ENCODE measurements at places on chromosomes 16 and 17.

DNA sequence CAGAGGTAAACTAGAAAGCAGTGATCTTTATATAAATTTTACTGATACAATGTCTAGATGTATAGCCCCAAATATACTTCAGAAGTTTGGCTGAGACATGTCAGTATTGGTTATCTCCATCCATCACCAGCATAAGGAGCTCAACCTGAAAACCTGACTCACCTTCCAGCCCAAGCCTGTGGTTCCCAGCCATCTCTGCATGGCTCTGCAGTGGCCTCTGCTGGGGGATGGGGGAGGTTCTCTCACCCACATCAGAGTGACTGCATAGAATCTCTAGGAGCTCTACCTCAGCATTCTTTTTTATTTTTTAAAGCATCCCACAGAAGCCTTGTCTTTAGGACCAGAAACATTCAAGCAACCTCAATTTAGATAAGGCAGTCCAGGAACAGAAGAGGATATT lies 27.3 kb downstream of the USP7 start:
- no peak for DNase-seq

DNA sequence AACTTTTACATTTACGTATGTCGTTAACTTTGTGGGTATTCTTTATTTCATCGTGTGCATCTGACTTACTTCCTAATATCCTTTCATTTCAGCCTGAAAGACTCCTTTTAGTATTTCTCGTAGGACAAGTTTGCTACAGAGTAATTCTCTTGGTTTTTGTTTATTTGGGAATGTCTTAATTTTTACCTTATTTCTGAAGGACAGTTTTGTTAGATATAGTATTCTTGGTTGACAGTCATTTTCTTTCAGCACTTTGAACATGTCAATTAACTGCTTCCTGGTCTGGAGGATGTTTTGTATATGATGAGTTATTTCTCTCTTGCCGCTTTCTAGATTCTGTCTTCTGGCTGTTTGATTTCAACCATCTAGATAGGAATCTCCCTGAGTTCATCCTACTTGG lies 109.2 kb upstream of the NACA2 start:
- DNase-seq: no peak

DNA sequence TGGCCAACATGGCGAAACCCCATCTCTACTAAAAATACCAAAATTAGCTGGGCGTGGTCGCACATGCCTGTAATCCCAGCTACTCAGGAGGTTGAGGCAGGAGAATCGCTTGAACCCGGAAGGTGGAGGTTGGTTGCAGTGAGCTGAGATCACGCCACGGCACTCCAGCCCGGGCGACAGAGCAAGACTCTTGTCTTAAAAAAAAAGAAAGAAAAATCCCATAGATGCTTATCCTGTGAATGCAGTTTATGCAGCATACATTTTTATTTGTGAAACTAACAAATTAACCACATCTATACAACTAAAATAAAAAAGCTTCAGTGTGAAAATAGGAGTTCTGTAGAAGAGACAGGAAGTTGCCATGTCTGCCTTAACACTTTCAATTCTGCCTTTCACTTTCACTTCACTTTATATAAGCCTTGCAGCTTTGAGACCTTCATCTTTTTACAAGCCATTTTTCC lies 7.1 kb downstream of the IGSF6 start:
- no peak for DNase-seq

DNA sequence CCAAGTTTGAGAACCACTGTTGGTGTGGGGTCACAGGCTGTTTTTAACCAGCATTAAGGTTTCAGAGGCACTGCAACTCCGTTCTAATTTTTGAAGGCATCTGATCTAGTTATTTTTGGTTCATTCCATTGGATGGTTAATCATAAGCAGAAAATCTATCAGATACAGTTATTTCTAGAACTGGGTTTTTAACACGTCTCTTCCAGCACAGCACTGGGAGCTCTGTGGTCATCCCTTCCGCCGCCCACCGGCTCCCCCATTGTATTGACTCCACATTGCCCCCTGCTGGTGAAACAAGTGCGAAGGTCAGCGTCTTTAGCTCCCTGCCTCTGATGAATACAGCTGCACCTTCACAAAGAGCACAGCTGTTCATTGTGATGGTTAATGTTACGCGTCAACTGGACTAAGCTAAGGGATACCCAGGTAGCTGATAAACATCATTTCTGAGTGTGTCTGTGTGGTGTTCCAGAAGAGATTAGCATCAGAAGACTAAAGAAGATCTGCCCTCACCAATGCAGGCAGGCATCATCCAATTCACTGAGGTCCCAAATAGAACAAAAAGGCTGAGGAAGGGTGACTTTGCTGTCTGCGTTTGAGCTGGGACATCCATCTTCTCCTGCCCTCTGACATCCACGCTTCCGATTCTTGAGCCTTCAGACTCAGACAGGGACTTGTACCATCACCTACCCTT lies 8.5 kb downstream of the CCL18 start:
- DNase-seq: no peak

GRCh38 chr16:21625026-21625425 lies 25.6 kb downstream of the METTL9 start:
- DNase-seq: no peak

- no peak for DNase-seq
Measured at GRCh38 chr17:51888816-51889215, 269.7 kb downstream of the CA10 start.

DNA sequence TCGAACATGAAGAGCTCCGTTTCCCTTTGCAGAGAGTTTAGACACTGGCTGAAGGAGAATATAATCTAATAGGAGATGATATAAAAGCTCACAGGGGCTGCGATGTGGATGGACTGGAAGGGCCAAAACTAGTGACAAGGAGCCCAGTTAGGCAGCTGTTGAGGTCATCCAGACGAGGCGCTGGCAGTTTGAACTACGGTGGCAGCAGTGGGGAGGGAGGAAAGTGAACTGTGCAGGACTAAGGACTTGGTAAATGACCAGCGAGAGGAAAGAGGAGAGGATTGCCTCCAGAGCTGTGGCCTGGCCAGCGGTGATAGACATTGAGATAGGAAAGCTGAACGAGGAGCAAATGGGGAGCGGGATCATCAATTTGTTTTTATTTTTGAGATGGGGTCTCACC lies 14.6 kb upstream of the YWHAE start:
- DNase-seq: no peak

DNA sequence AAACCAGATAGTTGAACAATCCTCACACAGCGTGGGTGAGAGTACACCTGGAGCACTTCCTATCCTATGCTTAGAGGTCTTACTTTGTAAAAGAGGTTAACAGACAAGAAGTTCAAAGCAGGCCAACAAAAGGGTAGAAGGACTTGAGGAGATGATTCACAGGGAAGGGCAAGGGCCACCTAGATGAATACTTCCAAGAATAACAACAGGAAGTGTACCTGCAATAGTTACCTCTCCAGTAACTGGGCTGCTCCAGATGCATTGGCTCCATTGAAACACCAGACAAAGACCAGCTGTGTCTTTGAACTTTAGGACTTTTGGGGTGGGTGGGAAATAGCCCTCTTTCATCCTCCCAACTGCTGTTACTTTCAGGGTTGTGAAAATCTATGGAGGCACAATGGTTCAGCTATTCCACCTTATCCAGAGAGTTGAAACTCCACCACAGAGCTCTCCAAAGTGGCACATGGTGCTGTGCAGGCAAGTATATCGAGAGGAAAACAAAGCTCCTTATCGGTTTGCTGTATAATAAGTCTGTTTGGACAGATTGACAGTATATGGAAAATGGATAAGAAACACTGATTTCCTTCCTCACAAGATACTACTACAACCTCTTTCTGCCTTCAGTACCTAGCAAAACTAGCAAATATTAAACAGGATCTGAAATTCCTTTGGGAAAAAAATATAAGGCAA lies 22.7 kb downstream of the RNF43 start:
- no peak for DNase-seq

- no peak for DNase-seq
Measured at GRCh38 chr16:69085032-69085695, 20.3 kb upstream of the HAS3 start.

GRCh38 chr16:85105475-85105874 lies 6.8 kb downstream of the CIBAR2 start:
- DNase-seq: no peak

DNA sequence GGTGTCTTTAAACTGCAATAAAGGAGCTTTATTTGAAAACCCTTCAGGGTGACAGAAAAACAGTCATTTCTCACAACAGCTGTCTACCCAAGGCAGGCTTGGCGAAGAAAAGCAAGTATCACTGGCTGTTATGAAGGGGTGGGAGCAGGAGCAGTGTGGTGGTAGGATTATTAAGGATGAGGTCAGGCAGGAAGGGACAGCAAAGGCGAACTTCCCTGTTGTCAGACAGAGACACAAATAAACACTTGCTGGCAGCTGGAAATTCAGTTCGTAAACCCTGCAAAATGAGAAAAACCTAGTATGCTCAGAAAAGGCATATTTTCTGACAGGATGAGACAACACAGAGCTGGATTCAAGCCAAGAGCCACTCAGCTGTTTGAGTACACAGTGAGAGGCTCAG lies 416.3 kb upstream of the CDH5 start:
- no peak for DNase-seq

DNA sequence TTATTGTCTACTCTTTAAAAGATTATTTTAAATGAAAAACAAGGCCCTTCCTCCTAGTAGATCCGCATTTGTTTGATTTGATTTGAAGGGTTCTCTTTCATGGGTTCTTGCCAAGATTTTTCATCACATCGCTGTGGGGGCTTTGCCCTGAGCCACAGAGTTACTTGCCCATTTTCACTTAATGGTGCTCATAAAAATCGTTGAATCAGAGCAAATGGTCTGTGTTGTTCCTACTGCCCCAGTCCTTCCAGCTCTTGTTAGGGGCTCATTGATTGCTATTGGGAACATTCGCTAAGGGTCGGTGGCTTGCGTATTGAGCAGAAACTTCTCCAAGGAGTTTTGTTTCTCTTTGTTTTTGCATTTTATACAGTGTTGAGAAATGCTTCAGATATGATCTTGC lies 1023.4 kb upstream of the CDH8 start:
- DNase-seq: peak; percentile 54

DNA sequence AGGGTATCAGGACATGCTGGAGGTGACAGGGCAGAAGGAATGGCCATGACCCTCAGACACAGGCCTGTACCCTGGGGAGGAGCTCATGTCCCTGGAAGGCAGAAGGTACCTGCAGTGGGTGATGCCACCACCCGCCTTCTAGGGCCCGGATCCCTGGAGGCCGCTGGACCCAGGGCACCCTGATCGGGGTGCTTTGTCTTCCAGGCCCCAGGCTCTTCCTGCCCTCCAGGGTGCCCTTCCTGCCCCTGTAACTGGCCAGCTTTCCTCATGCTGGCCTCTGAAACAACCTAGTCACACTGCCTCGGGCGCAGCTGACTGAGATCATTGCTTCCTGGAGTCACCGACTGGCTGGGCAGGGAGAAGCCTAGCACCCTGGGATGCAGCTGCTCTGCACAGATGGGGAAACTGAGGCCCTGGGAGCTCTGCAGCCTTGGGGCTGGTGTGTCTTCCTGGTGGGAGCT lies 5.8 kb downstream of the ADCY7 start:
- DNase-seq: no peak

DNA sequence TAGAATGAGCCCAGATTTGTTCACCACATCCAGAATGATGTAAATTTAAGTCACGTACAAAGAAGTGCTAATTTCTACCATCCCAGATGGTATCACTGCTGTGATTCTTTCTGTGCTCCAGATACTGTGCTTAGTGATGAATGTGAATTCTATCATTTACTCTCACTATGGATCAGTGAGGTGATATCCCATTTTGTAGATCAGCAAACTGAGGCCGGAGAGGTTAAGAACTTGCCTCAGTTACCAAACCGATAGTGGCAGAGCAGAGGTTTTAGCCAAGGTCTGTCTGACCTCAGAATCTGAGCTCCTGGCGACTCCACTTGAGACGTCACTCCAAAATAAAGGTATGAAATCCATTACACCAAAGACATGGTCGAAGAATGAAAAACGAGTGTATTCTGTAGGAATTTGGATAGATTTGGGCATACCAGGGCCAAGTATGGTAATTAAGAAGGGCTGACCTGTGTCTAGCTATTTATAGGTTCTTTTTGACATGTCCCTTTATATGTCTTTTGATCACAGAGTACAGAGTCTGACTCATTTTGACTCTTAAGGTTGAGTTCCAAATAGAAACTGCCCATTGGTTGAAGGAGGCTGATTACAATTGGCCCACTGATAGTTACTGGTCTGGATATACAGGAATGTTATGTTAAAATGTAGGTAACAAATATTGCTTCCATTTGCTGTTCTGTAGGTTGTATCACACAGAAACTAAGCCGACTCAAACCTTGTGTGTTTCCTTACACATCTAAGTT lies 10.0 kb downstream of the MAP2K6 start:
- DNase-seq: no peak

DNA sequence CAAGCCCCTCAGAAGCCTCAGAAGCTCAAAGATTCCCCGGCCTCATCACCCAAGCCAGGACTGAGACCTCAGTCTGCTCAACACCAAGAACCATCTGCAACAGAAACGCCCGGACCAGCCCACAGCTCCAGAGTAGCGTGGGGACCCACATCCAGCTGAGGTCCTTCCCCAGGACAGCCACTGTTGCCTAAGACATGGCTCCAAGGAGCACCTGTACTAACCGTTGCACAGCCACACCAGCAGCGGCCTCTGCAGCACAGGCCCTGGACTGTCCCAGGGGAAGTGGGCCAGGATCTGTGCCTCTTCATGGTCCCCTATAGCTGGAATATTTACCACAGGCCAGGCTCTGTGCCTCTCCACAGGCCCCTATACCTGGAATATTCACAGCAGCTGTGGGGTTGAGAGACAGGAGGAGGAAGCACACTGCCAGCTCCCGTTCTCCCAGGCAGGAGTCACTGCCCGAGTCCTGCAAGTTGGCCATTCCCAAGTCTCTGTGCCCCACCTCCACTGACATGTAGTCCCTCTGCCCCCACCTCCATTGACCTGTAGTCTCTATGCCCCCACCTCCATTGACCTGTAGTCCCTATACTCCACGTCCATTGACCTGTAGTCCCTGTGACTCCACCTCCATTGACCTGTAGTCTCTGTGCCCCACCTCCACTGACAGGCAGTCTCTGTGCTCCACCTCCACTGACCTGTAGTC lies 38.5 kb downstream of the RPH3AL start:
- no peak for DNase-seq

- DNase-seq: no peak
Measured at GRCh38 chr17:78670850-78671725, 93.9 kb upstream of the DNAH17 start.

DNA sequence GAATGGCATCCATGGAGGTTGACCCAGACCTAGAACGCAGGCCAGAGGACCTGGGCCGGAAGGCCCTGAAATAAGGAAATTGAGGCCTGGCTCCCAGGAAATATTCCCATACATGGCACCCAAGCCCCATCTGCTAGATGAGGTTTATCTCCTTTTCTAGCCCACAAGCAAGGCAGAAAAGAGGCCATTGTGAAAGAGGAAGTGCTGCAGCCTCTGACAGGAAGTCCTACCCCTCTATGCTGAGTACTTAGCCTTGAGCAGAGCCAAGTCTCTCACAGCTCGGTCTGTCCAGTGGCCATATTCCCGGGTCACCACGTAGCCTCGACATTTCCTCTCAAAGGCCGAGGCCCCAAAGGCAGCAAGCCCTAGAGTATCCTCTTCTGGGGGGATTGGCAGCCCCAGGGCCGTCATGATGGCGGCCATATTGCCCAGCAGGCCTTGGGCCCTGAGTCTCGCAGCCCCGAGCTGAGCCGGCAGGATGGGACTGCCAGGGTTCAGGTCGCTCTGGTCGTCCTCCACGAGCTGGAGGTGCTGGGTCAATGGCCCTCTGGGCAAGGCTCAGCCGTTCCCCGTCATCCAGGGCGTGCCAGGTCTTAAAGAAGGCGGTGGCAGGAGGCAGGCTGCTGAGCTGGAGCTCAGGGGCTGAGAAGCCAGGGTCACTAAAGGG lies 7.8 kb downstream of the CTF1 start:
- no peak for DNase-seq

- DNase-seq: no peak
Measured at GRCh38 chr17:40582328-40582901, 17.1 kb upstream of the CCR7 start.

GRCh38 chr17:61323003-61323908 lies 76.4 kb upstream of the TBX2 start:
- no peak for DNase-seq
